ENCODE measurements at places on chromosomes 1 and 21.

DNA sequence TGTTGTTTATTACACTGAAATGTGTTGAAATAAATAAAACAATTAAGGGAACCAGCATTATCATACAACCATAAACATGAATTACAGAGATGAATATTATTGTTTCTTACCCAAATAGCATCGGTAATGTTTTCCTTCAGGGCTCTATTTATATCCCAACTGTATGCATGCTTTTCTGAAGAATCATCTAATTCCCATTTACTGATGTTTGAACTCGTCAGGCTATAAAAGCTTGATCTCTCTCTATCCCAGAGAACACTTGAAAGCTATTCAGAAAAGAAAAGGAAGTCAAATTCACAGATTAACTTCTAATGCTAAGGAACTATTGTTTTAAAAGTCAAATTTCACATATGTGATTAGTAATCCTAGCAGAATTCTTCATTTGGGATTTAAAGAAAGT lies 12.4 kb downstream of the NUP133 start:
- no peak for DNase-seq

GRCh38 chr1:223716302-223716862 lies 4.0 kb downstream of the CAPN2 start:
- DNase-seq = no peak

GRCh38 chr1:57843760-57844159 lies 419.9 kb upstream of the DAB1 start:
- DNase-seq = no peak

- DNase-seq = no peak
These were observed 2.3 kb upstream of the MED18 start for GRCh38 chr1:28326515-28326914.

GRCh38 chr21:25857308-25858074 lies 122.7 kb downstream of the GABPA start:
- no peak for DNase-seq

GRCh38 chr1:84289169-84289785 lies 12.2 kb upstream of the SAMD13 start:
- no peak for DNase-seq

DNA sequence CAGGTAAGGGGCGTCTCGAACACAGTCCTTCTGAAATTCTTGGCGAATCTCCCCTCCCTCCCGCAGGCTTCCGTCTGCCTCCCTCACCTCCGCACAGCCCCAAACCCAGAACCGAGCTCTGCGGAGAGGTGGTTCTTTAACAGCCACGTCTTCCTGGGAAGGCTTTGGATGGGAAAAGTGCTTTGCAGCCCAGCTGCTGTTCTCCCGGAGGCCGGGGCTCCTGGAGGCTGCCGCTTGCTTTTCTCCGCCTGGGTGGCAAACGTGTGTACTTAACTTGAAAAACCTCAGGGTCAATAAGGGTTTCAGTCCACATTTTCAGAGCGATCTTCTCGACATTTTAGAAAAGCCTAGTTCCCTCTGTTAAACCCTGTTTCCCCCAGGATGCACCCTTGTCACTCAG lies 109.3 kb downstream of the PRDM16 start:
- no peak for DNase-seq
